Activated CD4-positive, alpha-beta T cell treated with anti-CD3 and anti-CD28 coated beads for 36 hours (primary cell): ENCODE measurements at places on chromosomes 5 and 9. TPM values are rescaled to one million over a fixed set of nuclear protein-coding genes. Genes with fewer than 3 reads are reported as not detected.

- no peak for DNase-seq
Observed at GRCh38 chr5:102799017-102799416, 43.9 kb downstream of the PAM start.

DNA sequence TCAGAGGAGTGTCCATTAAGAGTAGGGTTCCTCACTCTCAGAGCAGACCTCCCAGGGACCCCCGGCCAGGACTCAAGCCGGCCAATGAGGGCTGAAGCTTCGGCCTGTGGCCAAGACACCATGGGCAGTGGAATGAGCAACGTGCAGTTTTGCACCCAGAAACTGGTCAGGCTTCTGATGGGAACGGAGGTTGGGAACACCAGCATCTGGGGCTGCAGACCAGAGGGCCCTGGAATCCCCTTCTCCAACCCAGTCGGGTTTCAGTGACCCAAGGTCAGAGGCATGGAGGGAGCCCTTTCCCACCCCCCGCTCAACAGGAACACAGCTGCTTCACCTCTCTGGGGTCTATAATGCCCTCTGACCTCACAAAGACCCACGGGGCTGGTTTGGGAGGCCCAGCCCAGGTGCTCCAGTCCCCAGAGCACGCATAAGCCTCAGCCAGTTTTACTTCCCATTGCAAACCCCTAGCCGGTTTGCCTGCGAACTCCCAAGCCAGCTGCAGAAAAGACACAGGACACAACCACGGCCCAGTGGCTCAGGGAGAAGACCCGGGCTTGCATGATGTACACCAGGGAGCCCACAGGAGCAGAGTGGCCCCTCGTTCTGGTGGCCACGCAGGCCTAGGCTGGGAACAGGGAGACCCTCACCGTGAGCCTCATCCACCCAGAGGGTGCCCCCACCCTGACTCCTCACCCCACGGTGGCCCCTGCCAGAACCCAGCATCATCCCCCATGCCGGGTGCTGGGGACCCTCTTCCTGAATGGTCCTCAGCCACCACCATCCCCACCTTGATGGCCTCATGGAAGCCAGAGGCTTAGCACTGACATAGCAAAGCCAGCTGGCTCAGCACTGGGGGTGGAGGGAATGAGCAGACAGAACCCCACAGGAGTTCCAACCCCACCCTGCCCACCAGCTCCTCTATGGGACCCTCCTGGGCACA lies 30.6 kb downstream of the VAV2 start:
- DNase-seq, result no peak

DNA sequence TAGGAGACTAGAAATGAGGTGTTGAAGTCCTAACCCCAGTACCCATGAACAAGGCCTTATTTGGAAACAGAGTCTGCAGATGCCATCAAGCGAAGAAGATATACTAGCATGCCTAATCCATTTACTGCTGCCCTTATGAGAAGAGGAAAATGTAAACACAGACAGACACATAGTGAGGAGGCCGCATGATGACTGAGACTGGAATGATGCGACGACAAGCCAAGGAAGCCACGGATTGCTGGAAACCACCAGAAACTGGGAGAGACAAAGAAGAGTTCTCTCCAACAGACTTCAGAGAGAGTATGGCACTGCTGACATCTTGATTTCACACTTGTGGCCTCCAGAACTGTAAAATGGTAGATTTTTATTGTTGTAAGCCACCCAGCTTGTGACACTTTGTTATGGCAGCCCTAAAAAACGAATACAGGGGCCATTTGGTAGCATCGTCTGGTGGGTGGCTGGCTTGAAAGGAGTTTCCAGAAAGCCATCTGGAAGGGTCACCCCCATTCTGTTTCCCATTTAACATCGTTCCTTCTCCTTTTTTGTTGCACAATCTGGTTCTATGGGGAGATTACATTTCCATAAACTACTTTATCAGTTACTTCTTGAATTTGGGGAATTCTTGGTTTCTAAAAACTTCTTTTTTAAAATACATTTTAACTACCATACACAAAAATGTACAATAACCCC lies 193.1 kb downstream of the HSD17B3 start:
- no peak for DNase-seq

DNA sequence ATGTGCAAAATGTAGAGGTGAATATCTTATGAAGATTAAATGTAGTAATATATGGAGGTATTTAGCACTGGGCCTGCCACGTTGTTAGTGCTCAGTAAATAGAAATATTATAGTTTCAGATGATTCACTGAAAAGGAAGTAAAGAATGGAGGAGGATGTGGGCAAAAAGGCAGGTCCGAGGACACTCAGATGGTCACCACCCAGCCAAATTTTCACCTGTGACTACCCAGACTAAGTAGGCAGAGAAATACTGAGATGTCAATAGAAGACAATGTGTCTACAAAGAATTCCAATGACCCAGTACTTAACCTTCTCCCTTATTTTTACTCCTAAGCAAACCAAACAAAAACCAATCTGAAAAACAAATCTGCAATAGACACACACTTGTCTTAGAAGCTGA lies 70.3 kb upstream of the ATP10B start:
- DNase-seq, result no peak

DNA sequence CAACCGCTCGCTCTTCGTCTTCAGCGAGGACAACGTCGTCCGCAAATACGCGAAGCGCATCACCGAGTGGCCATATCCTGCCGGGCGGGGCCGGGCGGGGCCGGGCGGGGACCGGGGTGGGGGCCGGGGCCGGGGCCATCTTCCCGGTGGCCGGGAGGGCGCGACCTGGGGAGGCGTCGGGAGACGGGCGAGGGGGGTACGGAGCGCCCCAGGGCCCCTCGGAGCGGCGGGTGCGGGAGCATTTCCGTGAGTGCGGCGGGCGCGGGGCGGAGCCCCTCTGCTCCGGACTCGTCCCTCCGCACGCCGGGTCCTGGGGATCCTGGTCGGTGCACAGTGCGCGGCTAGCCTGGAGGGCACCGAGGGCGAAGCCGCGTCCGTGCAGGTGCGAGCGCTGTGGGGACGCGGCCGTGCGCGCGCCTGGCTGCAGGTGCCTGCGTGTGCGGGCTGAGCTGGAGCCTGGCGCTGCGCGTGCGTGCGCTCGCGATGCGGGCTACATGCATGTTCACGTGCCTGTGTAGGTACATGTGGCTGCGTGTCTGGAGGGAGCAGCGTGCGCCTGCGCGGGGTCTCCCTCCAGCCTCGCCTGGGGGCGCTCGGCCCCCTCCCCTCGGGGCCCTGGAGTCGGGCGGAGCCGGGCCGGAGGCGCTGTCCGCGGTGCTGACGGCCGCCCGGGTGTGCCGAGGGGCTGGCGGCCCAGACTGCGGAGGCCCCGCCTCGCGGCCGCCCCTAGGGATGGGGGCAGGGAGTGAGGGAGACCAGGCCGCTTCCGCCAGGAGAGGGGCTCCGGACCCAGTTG lies 762 bp downstream of the CACNA1B start:
- DNase-seq, result peak; percentile 64

DNA sequence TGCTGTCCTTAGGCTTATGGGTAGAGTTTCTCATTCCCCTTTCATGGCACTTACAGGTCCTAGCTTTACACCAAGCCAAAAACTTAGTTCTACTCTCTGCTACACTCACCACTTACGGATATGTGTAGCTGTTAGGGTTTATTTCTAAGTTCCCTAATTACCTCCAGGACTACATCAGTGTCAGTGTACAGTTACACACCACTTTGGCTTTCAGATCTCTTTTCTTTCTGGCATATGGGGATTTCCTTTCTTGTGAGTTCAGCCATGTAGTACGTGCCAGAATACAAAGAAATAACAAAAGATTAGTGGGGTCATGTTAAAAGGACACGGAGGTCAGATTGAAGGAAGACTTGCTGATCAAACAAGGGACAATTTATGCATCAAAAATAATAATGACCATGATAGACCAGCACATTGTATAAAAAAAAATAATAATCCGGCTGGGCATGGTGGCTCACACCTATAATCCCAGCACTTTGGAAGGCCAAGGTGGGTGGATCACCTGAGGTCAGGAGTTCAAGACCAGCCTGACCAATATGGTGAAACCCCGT lies 41.8 kb downstream of the LYRM7 start:
- no peak for DNase-seq

ELP1 gene
- 31.1 TPM for total RNA-seq

SPOCK1 gene
- not detected for total RNA-seq
